GM23338 (cell line): ENCODE measurements at places on chromosomes 2 and 18. TPM values are rescaled to one million over a fixed set of nuclear protein-coding genes. Genes with fewer than 3 reads are reported as not detected.

GRCh38 chr2:144102386-144102785, 417.5 kb downstream of the ZEB2 start:
- no peak overlapping the region for H3K27ac ChIP-seq
- peaks cover 10% of the 10 kb centered on the region for H3K36me3 ChIP-seq
- H3K4me3 ChIP-seq: no peak overlapping the region

DNA sequence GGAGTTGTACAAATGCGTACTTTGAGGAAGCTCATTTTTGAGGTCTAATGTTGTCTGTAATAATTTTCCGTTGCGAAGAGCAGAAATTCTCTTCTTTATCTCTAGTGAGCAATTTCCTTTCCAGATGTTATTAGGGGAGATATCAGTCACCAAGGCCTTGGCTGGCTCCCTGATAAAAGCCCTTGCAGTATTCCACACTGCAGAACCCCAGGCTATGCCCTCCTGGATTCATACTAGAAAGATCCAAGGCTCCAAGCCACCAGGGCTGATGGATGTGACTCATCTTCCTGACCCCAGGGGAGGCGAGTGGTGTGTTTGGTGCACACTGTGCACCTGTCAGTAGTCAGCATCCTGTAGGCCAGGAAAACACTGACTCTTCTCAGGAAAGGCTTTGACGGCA, 34.7 kb downstream of the INO80C start:
- H3K36me3 ChIP-seq: no peaks in the 10 kb centered on the region
- no peak overlapping the region for H3K4me3 ChIP-seq
- no peaks in the 10 kb centered on the region for H3K27me3 ChIP-seq

DNA sequence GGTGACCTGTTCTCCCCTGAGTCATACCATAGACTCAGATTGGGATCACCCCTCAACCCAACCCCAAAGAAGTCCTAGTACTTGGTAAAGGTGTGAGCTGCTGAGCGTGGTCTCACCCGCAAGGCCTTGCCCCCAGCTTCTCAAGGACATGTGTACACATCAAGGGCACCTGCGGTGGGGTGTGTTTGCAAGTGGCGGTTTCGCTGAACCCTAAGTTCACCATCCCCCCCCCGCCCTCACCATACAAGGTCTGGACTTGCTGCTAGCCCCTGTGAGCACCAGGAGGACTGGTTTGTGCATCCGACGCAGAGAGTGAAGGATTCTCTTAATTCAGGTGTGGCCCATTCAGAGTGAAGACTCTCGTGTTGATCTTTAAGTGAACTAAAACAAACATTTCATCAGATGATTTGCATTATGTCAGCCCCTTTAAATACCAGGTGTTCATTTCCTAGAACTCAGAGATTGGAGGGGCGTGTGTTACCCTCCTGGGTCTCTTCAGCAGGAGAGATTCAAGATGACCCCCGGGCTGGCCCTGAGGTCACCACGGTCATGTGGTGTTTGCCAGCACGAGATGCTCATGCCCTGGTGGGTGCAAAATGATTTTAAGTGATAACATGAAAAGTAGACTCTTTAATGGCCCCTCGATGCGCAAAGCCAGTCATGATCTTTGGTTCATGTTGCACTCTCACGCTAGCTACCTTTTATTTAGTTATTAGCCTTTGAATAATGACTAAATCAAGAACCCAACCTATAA, 27.8 kb downstream of the MTERF4 start:
- H3K4me3 ChIP-seq: no peak overlapping the region
- H3K4me1 ChIP-seq: no peaks in the 10 kb centered on the region
- H3K27me3 ChIP-seq: no peaks in the 10 kb centered on the region
- no peak for DNase-seq
- H3K27ac ChIP-seq: no peak overlapping the region

DNA sequence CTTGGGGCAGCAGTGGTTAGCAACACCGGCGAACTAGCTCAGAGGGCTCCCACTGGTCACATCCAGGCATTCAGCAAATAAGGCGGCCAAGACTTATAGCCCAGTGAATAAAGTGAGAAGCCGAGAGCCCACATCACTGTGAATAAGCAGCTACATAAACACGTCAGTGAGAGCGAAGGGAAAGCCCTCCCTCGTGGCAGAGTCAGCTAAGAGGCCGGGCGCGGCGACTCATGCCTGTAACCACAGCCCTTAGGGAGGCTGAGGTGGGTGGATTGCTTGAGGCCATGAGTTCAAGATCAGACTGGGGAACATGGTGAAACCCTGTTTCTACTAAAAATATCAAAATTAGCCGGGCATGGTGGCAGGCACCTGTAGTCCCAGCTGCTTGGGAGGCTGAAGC, 5.2 kb downstream of the D2HGDH start:
- H3K4me3 ChIP-seq: no peak overlapping the region
- no peaks in the 10 kb centered on the region for H3K36me3 ChIP-seq
- no peak for DNase-seq
- H3K27me3 ChIP-seq: no peaks in the 10 kb centered on the region

GRCh38 chr18:57052173-57052572, 94.7 kb upstream of the BOD1L2 start:
- DNase-seq: peak; percentile 28
- no peaks in the 10 kb centered on the region for H3K4me1 ChIP-seq
- H3K4me3 ChIP-seq: no peak overlapping the region
- no peaks in the 10 kb centered on the region for H3K27me3 ChIP-seq
- peaks cover 8% of the 10 kb centered on the region; the same call in 1 of the 2 replicates for H3K36me3 ChIP-seq

GRCh38 chr18:3914109-3914508, 464.1 kb downstream of the TGIF1 start:
- no peak overlapping the region for H3K4me3 ChIP-seq
- no peaks in the 10 kb centered on the region for H3K27me3 ChIP-seq
- H3K36me3 ChIP-seq: no peaks in the 10 kb centered on the region
- H3K4me1 ChIP-seq: no peaks in the 10 kb centered on the region
- DNase-seq: no peak

DNA sequence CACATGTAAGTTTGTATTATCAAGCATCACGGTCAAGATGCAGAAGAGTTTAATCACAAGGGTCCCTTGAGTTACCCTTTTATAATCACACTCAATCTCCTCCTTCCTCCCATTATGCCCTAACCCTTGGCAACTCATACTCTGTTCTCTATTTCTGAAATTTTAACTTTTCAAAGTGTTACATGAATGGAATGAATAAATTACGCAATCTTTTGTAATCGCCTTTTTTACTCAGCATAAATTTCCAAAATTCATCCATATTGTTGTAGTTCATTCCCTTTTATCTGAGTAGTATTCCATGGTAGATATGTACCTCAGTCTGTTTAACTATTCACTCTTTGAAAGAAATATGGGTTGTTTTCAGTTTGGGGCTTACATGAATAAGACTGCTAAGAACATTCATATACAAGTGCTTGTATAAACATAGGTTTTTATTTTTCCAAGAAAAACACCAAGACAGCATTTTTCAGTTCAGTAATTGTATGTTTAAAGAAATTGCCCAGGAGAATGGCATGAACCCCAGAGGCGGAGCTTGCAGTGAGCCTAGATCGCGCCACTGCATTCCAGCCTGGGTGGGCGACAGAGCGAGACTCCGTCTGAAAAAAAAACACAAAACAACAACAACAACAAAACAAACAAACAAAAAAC, 430.9 kb upstream of the KCNH7 start:
- H3K27me3 ChIP-seq: no peaks in the 10 kb centered on the region
- no peak overlapping the region for H3K27ac ChIP-seq
- H3K36me3 ChIP-seq: no peaks in the 10 kb centered on the region
- H3K4me3 ChIP-seq: no peak overlapping the region

- H3K4me3 ChIP-seq: no peak overlapping the region
- no peaks in the 10 kb centered on the region for H3K27me3 ChIP-seq
- no peaks in the 10 kb centered on the region for H3K4me1 ChIP-seq
- H3K36me3 ChIP-seq: no peaks in the 10 kb centered on the region
Observed at GRCh38 chr2:217163987-217164386, 304.1 kb upstream of the TNP1 start.

GRCh38 chr2:80852808-80853139, 548.2 kb upstream of the LRRTM1 start:
- H3K4me3 ChIP-seq: no peak overlapping the region
- H3K36me3 ChIP-seq: no peaks in the 10 kb centered on the region
- no peaks in the 10 kb centered on the region for H3K27me3 ChIP-seq
- DNase-seq: peak; percentile 64

DNA sequence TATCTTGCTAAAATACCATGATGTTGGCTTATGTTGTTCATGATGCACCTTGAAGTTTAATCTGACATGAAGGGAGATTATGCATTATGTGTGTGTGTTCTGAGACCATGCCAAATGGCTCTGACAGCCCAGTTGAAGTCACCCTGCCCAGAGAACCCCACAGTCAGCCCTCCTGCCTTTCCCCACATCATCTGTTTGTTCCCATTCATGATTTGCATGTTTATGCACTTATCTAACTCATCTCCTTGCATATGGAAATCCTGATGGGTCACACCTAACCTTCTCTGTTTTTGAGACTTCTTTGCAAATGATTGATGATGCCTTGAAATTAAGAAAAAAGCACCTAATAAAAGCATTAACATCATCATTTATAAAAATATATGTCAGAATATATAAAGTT, 752.2 kb downstream of the GALR1 start:
- no peak overlapping the region for H3K4me3 ChIP-seq
- no peaks in the 10 kb centered on the region for H3K4me1 ChIP-seq
- H3K36me3 ChIP-seq: peaks cover 3% of the 10 kb centered on the region; the same call in 1 of the 2 replicates
- DNase-seq: no peak

GRCh38 chr2:135709992-135710391, 31.7 kb upstream of the UBXN4 start:
- H3K4me1 ChIP-seq: no peaks in the 10 kb centered on the region
- no peaks in the 10 kb centered on the region for H3K27me3 ChIP-seq
- DNase-seq: peak; percentile 56
- H3K27ac ChIP-seq: no peak overlapping the region

DNA sequence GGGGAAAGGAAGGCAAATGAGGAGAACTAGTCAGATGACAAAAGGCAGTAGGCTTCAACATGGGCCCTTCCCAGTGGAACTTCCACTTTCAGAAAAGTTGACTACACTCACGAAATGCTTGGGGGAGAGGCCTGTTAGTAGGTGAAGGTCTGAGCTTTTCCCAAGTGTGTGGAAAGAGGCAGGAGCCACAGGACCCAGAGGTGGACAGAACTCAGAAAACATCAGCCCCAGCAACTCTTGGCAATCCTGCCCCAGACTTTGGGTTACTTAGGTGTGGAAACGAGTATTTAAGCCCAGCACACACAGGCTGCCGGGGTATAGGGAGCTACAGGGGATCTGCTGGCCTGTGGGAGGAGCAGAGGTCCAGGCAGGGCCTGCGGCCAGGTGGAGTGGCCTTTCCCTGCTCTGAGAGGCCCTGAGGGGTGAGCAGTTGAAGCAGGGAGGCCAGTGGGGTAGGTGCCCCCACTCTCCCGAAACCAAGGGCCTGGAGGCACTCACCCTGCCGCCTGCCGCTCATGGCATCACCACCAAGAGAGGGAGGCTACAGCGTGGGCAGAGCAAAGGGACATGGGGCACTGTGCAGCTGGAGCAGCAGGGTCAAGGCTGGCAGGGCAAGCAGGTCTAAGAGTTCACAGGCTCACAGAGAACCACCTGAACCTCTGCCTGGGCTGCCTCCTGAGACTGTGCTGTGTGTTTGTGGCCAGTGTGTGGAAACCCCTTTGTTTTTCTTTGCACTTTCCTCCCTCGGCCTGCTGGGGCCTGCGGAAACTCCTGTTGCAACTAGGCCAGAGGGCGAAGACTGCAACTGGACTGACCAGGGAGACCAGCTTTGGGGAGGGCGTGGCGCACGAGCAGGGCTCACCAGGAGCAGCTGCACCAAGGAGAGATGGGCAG, 130.7 kb upstream of the SERTAD2 start:
- H3K4me1 ChIP-seq: no peaks in the 10 kb centered on the region
- no peak overlapping the region for H3K4me3 ChIP-seq
- no peak overlapping the region for H3K27ac ChIP-seq
- H3K36me3 ChIP-seq: no peaks in the 10 kb centered on the region
- H3K27me3 ChIP-seq: no peaks in the 10 kb centered on the region
- no peak for DNase-seq

The B3GNT7 gene
- 78.1 and 89.4 TPM in 2 replicates for total RNA-seq

The SCYGR4 gene
- not detected in 2 replicates for total RNA-seq

The UGT1A8 gene
- total RNA-seq: 0.45 TPM in 1 of 2 replicates, not detected in the other

The TSGA10 gene
- total RNA-seq: 6.4 and 9.9 TPM in 2 replicates

The PUS10 gene
- total RNA-seq: 2.5 and 3.5 TPM in 2 replicates
